ENCODE measurements at places on chromosomes 5 and 9. TPM values are rescaled to one million over a fixed set of nuclear protein-coding genes. Genes with fewer than 3 reads are reported as not detected.

The IL12B gene
- not detected for total RNA-seq

The REEP2 gene
- total RNA-seq = 18.3 TPM

DNA sequence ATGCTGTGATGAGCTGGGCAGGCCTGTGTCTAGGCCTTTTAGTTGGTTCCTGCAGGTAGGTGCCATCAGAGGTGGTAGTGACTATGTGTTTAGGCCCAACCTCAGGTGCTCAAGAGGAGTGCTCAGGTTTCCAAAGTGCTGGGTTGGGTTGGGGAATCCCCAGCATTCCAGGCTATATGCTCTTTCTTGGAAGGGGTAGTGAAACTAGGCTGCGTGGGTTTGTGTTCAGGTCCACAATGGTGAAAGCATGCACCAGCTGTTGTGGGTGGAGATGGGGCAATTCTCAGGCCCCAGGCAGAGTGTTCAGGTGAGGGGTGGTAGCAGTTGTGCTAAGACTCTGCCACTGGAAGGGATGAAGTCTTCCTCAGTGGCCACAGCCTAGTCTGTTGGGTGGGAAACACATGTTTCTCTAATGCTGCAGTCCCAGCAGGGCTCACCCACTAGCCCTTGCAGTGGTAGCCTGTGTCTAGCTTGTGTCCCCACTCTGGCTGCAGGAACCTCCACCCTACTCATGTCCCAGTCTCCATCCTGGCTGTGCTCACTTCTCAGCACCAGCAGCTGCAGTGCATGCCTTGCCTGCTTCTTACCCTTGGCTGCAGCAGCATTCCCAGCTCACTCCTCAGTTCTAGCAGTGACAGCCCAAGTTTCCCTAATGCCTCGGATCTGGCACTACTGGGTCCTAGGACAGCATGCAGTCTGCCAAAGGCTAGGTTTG is 78.9 kb downstream of the FAM170A start:
- H3K4me1 ChIP-seq = no peaks in the 10 kb centered on the region
- DNase-seq = no peak
- no peaks in the 10 kb centered on the region for H3K36me3 ChIP-seq
- no peak overlapping the region for H3K27ac ChIP-seq
- H3K4me3 ChIP-seq = no peak overlapping the region
- H3K27me3 ChIP-seq = peaks cover 7% of the 10 kb centered on the region

The PDE6A gene
- not detected for total RNA-seq

Data from osteocyte (in vitro differentiated cells).